Cortex of kidney (tissue), 1 donor: ENCODE measurements at places on chromosomes 4 and X.

- no peak for DNase-seq
Measured at GRCh38 chr4:71866212-71866885, 82.5 kb upstream of the GC start.

- DNase-seq, result no peak
Measured at GRCh38 chr4:147910315-147910714, 178.4 kb downstream of the ARHGAP10 start.

DNA sequence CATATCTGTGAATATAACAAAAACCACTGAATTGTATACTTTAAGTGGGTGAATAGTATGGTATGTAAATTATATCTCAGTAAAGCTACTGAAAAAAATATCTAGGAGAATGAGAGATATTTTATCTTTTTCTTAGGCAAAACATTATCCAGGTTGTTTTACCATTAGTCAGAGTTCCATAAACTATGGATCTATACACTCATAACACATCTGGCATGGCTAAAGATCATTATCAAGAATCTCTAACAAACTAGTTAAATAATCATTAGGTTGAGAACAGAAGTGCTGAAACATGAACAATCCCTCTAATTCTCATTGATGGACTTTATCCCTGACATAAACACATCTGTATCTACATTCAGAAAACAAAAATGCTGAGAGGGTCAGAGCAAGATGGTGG lies 15.6 kb downstream of the MED14 start:
- no peak for DNase-seq

GRCh38 chr4:752196-752861 lies 46.7 kb downstream of the PCGF3 start:
- no peak for DNase-seq

- DNase-seq, result no peak
Measured at GRCh38 chr4:184805462-184806228, 20.1 kb downstream of the ACSL1 start.

GRCh38 chrX:7985568-7985967 lies 58.4 kb upstream of the PNPLA4 start:
- DNase-seq, result no peak

- no peak for DNase-seq
Measured at GRCh38 chr4:75696071-75696470, 22.9 kb upstream of the G3BP2 start.

DNA sequence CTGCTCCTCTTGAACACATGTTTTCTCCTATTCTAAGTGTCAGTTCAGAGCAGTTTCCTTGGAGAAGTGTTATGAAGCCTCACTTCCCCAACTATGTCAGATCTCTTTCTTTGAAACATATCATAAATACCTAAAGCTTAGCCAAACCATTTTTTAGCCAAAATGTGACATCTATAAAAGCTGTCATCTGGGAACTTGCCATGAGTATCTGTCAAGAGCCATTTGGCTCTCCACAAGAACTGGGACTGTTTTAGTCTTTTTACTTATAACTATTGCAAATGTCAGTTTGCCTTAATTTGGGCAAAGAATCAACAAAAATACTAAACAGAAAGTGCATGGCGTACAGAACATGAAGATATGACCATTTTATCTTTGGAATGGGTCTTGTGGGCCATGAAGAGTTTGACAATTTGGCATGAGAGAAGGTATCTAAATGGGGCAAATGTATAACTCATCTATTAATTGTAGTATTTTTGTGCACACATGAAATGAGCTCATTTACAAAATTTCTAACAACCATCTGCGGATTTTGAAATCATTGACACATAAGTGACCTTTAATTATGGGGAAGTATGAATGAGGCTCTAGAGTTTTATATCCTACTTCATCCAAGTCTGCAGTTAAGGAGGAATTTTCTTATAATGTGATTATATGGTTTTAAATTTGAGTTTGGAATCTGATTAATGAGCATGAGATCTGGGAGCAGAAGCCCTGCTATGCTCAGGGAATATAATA lies 129.1 kb upstream of the PACRGL start:
- DNase-seq, result no peak

DNA sequence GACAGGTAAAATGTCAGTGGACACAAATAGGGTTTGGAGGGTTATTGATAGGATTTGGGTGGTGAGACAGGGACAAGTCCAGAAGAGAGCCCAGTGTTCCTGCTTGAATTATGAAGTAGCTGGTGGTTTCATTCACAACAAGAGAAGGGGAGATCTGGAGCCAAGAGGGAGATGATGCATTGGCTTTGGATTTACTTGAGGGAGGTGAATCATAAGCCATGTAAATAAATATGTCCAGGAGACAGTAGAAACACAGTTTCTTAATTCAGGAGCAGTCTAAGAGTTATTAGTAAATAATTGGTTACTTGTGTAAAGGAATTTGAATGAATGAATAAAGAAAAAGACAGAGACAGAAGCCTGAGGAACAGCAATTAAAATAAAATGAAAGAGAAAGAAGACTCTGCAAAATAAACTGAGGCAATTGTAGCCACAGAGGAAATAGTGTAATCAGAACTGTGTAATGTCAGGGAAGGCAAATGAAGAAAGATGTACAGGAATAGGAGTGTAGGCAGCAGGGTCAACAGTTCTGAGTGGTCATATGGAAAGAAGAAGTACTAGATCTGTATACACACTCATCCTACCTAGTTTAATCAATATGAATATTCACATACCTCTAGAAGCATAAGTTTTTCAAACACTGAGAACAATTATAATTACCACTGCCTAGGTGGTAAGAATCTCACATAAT lies 50.2 kb upstream of the CXCL8 start:
- no peak for DNase-seq

DNA sequence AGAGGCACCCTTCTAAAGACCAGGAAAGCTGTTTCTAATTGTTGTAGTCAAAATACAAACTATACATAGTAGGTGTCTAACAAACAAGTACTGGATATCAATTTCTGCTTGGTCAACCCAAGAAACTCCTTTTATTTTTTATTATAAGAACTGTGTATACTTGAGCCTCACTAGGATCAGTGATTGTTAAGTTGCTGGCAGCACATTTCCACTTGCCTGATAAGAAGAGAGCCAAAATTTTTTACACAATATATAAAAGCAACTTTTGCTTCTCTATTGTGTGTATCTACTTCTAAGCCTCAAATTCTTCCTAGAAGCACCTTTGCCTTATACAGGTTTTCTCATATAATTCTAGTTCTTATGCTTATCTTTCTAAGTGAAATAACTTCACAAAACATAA lies 703.0 kb upstream of the EPHA5 start:
- DNase-seq, result no peak

DNA sequence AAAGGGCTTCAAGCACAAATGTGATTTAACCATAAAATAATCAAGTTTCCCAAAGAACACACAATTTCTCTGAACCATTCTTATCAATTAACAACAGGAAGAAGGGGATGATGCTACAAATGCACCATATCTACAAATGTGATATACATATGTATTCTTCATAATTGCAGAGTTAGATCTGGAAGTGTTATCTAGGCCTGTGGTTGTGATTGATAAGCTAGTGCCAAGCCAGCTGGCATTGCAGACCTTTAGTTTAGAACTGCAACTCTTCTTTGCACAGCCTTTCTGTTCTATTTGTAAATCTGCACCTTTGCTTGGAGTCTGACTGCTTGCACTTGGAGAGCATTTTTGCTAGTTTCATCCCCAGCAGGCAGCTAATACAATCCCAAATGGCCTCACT lies 145.5 kb upstream of the NPY2R start:
- DNase-seq, result no peak

GRCh38 chr4:1471443-1472147 lies 65.4 kb upstream of the NKX1-1 start:
- no peak for DNase-seq

- DNase-seq, result no peak
Measured at GRCh38 chr4:184850431-184851199, 24.8 kb upstream of the ACSL1 start.

DNA sequence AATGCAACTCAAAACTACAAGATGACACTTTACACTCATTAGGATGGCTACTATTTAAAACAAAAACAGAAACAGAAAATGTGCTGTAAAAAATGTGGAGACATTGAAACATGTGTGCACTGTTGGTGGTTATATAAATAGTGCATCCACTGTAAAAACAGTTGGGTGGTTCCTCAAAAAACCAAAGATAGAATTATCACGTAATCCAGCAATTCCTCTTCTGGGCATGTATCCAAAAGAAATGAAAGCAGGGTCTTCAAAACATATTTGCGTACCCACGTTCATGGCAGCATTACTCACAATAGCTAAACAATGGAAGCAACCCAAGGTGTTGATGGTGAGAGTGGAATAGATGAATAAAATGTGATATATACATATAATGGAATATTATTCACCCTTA lies 967.2 kb downstream of the TRAM1L1 start:
- DNase-seq, result no peak

GRCh38 chr4:16085822-16086221 lies 2.0 kb upstream of the PROM1 start:
- no peak for DNase-seq

GRCh38 chr4:61180405-61180804 lies 19.7 kb upstream of the ADGRL3 start:
- DNase-seq, result no peak

DNA sequence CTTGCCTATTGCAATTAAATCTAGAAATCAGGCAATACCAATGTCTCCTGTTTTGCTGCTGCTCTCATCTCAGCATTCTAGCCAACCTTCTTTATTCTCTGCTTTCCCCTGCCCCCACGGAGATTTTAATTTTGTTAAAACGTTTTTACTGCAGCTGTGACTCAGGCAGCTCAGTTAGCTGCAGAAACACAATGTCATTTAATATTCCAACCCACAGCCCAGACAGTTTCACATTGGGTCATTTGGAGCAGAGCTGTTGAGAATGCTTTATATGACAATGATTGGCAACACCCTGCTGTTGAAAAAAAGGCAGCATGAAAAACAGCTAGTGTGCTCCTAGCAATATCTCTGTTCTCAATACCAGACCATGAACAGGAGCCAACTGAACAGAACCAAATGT lies 12.6 kb upstream of the SLC10A4 start:
- DNase-seq, result no peak

- DNase-seq, result no peak
Measured at GRCh38 chrX:81367291-81367690, 165.4 kb downstream of the SH3BGRL start.

GRCh38 chr4:169440446-169440845 lies 169.7 kb upstream of the SH3RF1 start:
- DNase-seq, result no peak

DNA sequence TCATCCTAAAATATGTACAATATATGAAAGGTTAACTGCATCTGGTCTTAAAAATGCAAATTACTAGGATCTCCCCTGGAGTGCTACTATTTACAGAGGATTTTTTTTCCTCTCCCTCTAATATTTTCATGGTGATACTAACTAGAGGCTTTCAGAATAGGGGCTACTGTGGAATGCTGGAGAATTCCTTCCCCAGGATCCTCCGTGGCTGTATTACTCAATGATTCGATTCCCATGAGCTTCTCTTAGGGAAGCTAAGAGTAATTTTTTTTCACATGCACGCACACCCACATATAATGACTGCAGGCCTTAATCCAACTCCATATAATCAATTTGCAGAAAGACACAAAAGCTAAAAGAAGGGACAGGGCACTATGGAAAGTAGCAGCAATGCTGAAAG lies 184.7 kb downstream of the ARHGAP6 start:
- no peak for DNase-seq
